ENCODE measurements at places on chromosomes 7 and 10. TPM values are rescaled to one million over a fixed set of nuclear protein-coding genes. Genes with fewer than 3 reads are reported as not detected.

Gene ATOH7
- total RNA-seq = not detected

Gene TRIM4
- 32.7 TPM for total RNA-seq

Gene RNF133
- total RNA-seq = 0.29 TPM

Gene CNTNAP2
- total RNA-seq = 0.31 TPM

Gene DNAH11
- not detected for total RNA-seq

Gene GRM3
- not detected for total RNA-seq

Gene PNLIPRP1
- total RNA-seq = not detected

Gene MYOZ1
- total RNA-seq = 0.12 TPM

Gene SEMA4G
- total RNA-seq = 0.94 TPM

Gene TUBB8
- total RNA-seq = not detected

Gene RTKN2
- total RNA-seq = not detected

Gene NPY4R2
- not detected for total RNA-seq

Gene PDE6C
- total RNA-seq = not detected

Gene GARIN1A
- total RNA-seq = 0.19 TPM

Gene ADCY1
- 0.69 TPM for total RNA-seq
